ENCODE measurements at places on chromosomes 3 and 15.
A peak's percentile ranks its signal among the peaks of the same experiment; 100 is the strongest.

DNA sequence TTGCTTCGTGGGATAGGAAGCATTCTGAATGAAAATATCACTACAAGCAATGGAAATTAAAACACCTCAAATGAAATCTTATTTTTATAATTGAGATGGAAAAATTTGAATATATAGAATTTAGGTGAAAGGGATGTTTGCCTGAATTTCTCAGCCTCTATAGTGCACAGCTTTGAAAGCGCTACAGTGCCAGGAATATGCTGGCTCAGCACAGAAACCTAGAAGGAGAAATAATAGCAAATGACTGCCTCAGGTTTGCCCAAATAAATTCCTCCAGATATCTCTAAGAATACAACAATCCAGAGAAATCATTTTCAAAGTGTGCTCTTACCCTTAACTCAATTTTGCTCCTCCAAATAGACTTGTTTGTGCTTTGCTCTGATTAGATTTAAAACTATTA, 141.1 kb upstream of the ZNF385D start:
- no peak for DNase-seq

GRCh38 chr15:100093211-100094126, 248.3 kb downstream of the ADAMTS17 start:
- DNase-seq = peak; percentile 7

GRCh38 chr3:191376516-191377141, 46.3 kb upstream of the UTS2B start:
- peak; percentile 86 for DNase-seq

- peak; percentile 23 for DNase-seq
These were observed 6.2 kb upstream of the MAP1A start for GRCh38 chr15:43511012-43511885.

DNA sequence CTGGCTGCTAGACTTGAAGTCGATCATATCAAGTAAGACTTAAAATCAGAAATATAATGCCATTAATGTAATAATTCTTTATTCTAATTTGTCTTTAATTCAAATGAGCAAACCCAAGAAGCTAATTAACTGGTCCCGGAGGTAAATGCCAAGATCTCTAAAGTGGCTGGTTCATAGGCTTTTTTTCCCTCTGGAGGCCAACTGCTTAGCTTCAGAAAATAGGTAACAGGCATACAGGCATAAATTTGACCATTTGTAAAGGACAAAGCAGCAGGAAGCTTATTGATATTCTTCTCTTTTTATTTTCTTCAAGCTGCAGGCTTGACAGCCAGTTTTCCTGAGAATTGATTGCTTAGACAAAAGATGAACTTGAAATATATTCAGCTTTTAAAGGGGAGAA, 158.6 kb upstream of the RAP2B start:
- DNase-seq = no peak

- peak; percentile 72 for DNase-seq
These were observed 720 bp upstream of the TNIK start for GRCh38 chr3:171460725-171461524.
